Left renal pelvis (tissue), 4 donors: ENCODE measurements at places on chromosomes 6 and 20. TPM values are rescaled to one million over a fixed set of nuclear protein-coding genes. Genes with fewer than 3 reads are reported as not detected.

The LY86 gene
- polyA plus RNA-seq: 4.6 TPM

The GJA10 gene
- not detected for polyA plus RNA-seq

The SNX21 gene
- polyA plus RNA-seq: 12.1 TPM

The CD40 gene
- 5.9 TPM for polyA plus RNA-seq

The MUC21 gene
- polyA plus RNA-seq: not detected

The PDE10A gene
- polyA plus RNA-seq: 18.7 TPM

The CCN2 gene
- 233 TPM for polyA plus RNA-seq

The CCN6 gene
- 0.41 TPM for polyA plus RNA-seq

DNA sequence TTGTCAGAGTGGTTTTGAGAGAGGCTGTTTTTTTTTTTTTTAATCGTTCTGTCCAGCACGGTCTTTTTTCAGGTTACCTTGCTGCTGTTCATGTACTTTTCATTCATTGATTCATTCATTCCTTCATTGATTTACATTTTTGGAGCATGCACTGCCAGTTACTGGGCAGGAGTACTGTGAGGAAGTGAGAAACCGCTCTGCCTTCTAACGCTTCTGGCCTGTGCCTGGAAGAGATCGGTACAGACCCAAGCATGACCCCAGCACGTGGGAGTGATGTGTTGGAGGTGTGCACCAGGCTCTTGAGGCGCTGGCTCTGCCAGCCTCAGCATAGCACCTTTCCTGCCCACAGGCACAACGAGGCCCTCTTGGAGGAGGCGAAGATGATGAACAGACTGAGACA, 9.1 kb downstream of the RIPK1 start:
- no peak for DNase-seq

DNA sequence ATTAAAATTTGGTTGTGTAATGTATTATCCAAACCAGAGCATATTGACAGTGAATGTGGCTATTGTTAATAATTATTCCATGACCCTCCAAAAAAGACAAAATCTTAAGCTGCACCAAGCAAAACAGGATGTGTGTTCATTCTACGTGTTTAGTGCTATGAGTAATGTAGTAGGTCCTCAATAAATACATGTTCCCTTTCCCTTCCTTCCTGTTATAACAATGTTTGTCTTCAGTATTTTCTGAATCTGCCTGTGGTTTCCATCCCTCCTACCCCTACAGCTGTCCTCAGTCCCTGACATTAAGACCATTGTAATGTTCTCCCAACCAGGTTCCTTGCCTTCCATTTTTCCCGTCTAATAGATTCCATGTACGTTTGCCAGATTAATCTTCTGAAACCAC, 163.8 kb downstream of the AIG1 start:
- no peak for DNase-seq

DNA sequence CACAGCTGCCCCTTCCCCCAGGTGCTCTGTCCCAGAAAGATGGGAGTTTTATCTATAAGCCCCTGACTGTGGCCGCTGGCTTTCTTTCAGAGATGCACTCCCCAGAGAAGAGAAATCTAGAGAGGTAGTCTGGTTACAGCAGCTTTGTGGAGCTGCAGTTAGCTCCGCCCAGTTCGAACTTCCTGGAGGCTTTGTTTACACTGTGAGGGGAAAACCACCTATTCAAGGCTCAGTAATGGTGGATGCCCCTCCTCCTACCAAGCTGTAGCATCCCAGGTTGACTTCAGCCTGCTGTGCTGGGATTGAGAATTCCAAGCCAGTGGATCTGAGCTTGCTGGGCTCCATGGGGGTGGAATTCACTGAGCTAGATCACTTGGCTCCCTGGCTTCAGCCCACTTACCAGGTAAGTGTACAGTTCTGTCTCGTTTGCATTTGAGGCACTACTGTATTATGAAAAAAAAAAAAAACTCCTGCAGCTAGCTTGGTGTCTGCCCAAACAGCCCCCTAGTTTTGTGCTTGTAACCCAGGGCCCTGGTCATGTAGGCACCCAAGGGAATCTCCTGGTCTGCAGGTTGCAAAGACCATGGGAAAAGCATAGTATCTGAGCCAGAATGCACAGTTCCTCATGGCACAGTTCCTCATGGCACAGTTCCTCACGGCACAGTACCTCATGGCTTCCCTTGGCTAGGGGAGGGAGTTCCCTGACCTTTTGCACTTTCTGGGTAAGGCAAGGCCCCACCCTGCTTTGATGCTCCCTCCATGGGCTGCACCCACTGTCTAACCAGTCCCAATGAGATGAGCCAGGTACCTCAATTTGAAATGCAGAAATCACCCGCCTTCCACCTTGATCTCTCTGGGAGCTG, 275.0 kb downstream of the CENPW start:
- no peak for DNase-seq

DNA sequence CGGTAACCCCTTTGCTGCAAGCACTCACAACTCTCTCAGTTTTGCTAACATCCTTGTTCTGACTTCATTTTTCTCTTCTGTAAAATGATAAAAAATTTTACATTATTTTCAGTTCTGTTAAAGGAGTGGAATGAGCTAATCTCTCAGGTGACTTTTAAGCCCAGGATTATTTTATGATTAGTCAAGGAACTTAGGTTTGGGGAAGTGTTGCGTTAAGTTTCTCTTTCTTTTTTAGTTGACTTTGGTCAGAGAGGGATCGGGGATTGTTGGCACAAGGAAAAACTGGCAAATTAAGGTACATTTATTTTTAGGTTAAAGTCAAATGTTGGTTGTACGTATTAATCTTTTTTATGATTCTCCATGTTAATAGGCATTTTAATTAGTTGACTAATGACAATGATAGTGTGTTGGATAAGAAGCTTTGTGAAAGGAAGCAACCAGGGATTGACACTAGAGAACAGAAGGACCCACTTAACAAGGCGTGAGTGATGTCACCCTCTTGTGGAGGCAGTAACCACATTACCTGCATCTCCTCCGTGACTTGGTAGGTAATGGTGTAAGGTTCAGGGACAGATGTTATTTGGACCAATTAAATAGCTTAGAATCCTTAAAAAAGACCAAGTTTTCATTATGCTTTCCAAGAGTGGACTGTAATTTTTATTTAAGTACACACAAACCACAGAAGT, 31.6 kb downstream of the CD83 start:
- DNase-seq: no peak

DNA sequence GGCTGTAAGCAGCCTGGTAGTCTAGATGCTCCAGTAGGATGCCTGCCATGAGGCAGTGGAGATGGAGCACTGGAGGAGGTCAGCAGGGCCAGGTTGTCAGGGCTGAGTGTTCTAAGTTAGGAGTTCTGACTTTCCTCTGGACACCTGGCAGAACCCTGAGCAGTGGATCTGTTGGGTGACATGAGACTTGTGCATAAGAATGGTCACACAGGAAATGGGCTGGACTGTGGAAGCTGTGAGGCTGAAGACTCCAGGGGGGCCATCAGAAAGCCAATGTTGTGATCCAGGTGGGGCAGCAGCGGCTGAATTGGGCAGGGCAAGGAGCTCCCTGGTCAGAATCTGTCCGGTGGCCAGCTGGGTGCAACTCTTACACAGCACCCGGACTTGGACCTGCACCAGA, 23.9 kb upstream of the C20orf203 start:
- DNase-seq: no peak

- peak; percentile 37 for DNase-seq
Observed at GRCh38 chr6:136466777-136467176, 83.4 kb downstream of the MAP7 start.

DNA sequence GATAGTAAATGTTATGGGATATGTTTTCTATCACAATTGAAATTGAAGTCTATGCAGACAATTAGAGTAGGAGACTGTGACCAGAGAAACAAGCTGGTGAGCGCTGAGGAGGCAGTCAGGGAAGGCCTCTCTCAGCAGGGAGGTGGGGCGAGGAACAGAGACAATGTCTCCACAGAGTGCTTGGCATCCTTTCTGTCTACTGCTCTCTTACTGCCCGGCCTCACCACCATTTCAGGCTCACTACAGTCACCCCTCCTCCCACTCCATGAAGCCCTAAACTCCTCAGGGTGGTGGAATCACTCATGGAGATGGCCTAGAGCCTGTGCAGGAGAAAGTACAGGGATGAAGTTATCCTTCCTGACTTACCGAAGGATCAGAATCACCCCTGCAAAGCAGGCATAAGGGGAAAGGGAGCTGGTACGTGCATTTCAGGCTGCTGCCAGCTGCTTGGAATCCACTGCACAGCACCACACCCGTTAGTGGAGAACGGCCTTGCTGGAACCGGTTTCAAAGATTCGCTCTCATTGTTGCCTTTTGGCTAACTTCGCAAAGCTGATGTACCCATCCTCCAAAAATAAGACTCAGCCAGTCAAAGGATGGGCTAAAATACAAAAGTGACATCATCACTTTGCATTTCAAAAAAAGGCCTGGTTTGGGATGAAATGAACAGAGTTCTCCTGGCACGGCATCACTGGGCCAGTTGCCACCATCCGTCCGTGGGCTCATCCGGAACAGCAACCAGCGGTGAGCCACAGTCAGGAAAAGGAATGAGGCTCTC, 67.3 kb downstream of the SLC22A23 start:
- no peak for DNase-seq

DNA sequence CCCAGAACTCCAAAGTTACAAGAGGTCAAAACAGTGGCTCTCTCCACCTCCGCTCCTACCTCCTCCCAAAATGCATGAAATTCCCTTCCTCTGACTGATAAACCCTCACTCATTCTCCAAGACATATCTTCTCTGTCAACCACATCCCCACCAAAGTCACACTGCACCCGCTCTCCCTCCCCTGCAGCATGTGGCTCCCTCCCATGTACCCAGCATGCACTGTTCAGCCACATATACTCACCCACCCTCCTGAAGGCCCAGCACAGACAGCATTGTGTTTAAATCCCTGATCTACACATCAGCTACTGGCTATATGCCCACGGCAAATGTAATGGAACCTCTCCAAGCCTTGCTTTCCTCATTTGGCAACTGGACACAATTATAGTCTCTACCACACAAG, 5.5 kb upstream of the POU5F1 start:
- no peak for DNase-seq

DNA sequence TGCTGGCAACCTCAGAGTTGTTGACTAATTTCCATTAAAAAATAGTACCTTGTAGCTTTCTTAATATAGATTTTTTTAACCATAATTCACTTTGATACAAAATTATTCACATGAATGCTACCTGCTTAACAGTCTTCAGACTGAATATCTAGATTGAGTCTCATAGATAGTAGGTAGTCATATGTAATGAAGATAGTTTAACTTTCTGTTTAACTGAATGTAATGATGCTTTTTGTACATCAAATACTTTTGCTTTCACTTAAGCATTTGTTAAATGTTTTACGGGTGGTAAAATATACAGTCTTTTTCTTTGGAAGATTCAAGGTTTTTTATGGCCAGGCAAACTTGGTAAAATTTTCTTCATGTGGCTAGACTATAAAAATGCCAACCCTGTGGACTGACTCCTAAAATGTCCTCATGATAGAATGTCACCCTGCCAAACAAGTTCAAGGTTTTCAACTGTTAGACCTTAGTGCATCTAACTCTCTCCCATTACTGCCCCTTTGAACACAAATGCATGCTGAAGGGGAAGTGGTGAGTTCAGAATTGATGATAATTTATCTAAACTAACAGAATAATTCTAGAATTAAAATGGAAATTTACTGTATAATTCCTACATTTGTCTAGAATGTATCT, 16.4 kb downstream of the TBPL1 start:
- DNase-seq: no peak

GRCh38 chr6:10720265-10720959, 2.5 kb upstream of the TMEM14C start:
- no peak for DNase-seq

DNA sequence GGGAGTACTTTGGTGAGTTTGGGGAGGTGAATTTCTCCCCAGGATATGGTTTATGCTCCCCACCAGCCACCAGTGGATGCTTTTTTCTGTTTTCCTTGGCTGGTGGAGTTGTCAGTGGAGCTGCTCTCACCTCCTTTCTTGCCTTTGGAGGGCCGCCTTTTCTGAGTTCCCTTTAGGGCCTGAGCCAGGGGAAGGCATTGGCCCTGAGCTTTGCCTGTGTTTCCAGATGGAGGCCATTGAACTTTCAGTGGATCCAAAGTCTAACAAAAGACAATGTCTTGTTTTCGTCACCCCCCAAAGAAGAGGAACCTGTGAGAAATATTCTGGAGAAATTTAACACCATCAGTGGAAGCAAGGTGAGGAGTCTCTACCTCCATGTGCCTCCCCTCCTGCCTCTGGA, 4.4 kb upstream of the TMEM14A start:
- DNase-seq: no peak

DNA sequence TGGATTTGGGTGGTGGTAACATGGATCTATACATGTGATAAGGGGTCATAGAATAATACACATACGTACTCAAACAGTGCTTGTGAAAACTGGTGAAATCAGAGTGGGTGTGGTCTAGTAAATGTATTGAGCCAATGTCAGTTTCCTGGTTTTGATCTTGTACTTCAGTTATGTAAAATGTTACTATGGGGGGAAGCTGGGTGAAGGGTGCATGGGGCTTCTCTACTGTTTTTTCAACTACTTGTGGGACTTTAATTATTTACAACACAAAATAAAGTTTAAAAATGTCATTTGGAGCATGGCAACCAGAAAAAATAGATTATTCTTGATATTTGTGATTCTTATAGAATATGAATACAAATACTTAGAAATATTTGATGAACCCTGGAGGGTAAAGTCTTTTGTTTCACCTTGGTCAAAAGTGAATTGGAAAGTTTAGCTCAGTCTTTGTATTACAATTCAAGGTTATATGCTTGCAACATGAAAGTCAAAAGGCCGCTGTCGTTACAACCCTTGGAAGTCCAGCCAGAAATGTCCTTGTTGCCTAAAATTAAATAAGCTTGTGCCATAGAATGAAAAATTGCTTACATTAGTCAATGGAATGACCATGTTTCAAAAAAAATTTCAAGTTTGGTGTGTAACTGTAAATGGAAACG, 74.1 kb downstream of the TXNDC5 start:
- no peak for DNase-seq

- no peak for DNase-seq
Observed at GRCh38 chr6:106136845-106137244, 50.7 kb downstream of the PRDM1 start.

DNA sequence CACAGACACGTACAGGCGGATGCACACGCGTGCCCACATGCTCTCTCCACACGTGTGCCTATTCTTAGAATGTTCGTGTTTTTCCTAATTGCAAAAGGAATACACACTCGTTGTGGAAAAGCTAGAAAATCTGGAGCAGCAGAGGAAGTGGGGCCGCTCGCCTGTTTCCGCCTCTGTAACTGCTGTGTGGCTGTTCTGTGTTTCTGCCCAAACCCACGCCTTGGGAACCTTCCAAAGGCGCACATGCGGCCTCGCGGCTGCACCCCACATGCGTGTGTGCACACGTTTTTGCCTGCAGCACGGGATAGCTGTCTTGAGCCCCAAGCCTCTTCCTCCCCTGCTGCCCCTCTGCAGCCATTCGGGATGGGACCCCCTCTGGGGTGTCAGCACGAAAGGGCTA, 12.2 kb downstream of the SLC17A9 start:
- DNase-seq: no peak

GRCh38 chr20:32067234-32067821, 15.3 kb downstream of the HCK start:
- DNase-seq: no peak

GRCh38 chr20:57698867-57699275, 10.9 kb downstream of the PMEPA1 start:
- DNase-seq: no peak
